ENCODE measurements at places on chromosomes 5 and 9. TPM values are rescaled to one million over a fixed set of nuclear protein-coding genes. Genes with fewer than 3 reads are reported as not detected.

GRCh38 chr5:94969174-94969573 is 315.7 kb downstream of the MCTP1 start:
- no peak overlapping the region for H3K4me3 ChIP-seq
- H3K4me1 ChIP-seq, result no peaks in the 10 kb centered on the region
- H3K36me3 ChIP-seq, result no peaks in the 10 kb centered on the region
- H3K27ac ChIP-seq, result no peak overlapping the region

DNA sequence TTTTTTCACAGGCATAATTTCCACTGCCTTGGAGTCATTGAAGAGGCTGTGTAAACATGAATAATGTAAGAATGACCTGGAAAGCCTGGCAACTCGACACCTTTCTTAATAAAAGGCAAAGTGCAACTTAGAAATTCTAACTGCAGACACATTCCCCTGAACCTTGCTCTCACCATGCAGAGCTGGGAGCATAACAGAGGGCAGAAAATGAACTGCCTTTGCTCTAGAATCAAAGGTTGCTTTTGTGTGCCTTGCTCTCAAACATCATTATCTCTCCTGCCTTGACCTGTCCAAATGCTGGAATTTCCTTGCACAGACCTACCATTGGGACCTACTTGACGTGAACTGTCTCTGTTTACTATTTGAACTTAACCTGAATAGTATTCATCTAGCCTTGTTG is 462.0 kb upstream of the ZNF462 start:
- H3K27ac ChIP-seq, result no peak overlapping the region
- no peaks in the 10 kb centered on the region for H3K4me1 ChIP-seq
- no peak for DNase-seq
- H3K27me3 ChIP-seq, result no peaks in the 10 kb centered on the region
- H3K36me3 ChIP-seq, result no peaks in the 10 kb centered on the region
- no peak overlapping the region for H3K4me3 ChIP-seq

GRCh38 chr5:18457255-18457654 is 823.0 kb downstream of the TAF11L14 start:
- H3K27me3 ChIP-seq, result no peaks in the 10 kb centered on the region
- no peak overlapping the region for H3K27ac ChIP-seq
- DNase-seq, result no peak
- H3K4me1 ChIP-seq, result no peaks in the 10 kb centered on the region

DNA sequence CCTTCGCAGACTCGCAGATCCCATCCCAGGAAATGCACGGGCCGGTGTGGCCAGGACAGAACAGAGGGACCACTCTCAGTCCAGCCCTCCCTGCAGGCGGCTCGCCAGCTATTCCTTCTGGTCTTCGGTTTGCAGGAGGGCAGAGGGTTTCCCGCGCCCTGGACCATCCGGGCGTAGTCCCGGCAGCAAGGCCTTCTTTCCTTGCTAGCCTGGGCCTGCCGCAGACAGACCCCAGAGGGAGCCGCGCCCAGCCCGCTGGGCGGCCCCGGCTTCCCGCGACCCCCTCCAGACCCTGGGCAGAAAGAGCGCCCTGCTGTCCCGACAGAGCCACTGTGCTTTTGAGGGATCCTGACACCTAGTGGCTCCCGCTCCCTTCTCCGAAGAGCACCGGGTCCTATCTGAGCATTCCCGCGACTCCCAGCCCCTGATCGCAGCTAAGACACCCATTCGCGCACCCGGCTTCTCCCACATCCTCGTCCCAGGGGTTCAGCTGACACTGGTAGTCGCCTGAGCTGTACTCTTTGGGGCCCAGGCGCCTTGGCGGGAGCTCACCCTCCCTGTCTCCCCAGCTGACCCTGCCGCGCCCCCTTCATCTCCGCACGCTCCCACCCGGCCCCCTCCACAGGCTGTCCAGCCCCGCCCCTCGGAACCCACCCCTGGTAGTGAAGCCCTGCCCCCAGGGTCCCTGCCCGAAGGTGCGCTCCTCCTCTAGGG is 1.1 kb downstream of the CFAP90 start:
- H3K27ac ChIP-seq, result no peak overlapping the region
- H3K36me3 ChIP-seq, result no peaks in the 10 kb centered on the region
- peak overlapping the region; percentile 12 for H3K4me3 ChIP-seq
- peaks cover 24% of the 10 kb centered on the region for H3K4me1 ChIP-seq
- no peak for DNase-seq
- peaks cover 28% of the 10 kb centered on the region for H3K27me3 ChIP-seq

GRCh38 chr9:75246949-75247348 is 158.6 kb downstream of the OSTF1 start:
- no peaks in the 10 kb centered on the region for H3K4me1 ChIP-seq
- DNase-seq, result no peak
- no peak overlapping the region for H3K4me3 ChIP-seq
- H3K27me3 ChIP-seq, result no peaks in the 10 kb centered on the region
- H3K27ac ChIP-seq, result no peak overlapping the region

DNA sequence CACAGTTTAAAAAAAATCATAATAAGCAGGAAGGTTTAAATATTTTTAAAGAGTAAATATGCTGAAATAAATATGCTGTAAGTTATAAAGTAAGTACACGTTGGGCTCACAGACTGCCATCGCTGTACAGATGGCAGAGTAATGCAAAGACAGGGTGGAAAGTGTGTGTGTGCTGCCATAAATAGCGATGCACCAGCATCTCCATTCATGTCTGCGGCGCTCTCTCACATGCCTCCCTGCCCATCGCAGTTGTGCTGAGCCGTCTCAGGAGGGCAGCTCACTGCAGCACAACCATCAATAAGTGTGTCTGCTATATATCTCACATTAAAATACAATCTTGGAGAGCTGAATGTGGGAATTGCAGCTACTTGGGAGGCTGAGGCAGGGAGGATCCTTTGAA is 14.3 kb downstream of the MOCS2 start:
- no peaks in the 10 kb centered on the region for H3K4me1 ChIP-seq
- H3K4me3 ChIP-seq, result no peak overlapping the region
- H3K27me3 ChIP-seq, result no peaks in the 10 kb centered on the region
- peaks cover 25% of the 10 kb centered on the region for H3K36me3 ChIP-seq
- H3K27ac ChIP-seq, result no peak overlapping the region

DNA sequence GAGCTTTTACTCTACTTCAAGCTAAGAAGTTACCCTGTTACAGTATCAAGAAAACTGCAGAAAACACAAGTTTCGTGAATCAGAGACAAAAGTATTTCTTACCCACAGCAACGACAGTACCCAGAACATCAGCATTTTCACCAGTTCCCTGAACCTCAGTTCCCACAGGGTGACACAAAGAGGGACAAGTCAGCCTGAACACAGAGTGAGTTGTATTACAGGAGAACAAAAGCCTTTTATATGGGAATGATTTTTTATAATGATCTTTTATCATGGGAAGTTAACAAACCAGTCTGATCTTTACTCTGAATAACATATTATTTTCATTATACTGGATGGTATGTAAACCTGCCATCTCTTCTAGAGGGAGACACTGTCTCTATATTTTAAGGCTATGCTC is 139.0 kb upstream of the ITGA1 start:
- no peaks in the 10 kb centered on the region for H3K36me3 ChIP-seq
- H3K4me3 ChIP-seq, result no peak overlapping the region
- H3K27me3 ChIP-seq, result no peaks in the 10 kb centered on the region
- DNase-seq, result no peak
- no peak overlapping the region for H3K27ac ChIP-seq
- H3K4me1 ChIP-seq, result no peaks in the 10 kb centered on the region

- no peak overlapping the region for H3K4me3 ChIP-seq
- H3K4me1 ChIP-seq, result no peaks in the 10 kb centered on the region
- H3K36me3 ChIP-seq, result no peaks in the 10 kb centered on the region
- no peak for DNase-seq
Measured at GRCh38 chr5:60630179-60630578, 69.8 kb downstream of the DEPDC1B start.

- H3K27ac ChIP-seq, result no peak overlapping the region
- H3K4me1 ChIP-seq, result no peaks in the 10 kb centered on the region
- H3K36me3 ChIP-seq, result no peaks in the 10 kb centered on the region
- H3K27me3 ChIP-seq, result no peaks in the 10 kb centered on the region
Measured at GRCh38 chr5:158921441-158922262, 178.1 kb downstream of the EBF1 start.

DNA sequence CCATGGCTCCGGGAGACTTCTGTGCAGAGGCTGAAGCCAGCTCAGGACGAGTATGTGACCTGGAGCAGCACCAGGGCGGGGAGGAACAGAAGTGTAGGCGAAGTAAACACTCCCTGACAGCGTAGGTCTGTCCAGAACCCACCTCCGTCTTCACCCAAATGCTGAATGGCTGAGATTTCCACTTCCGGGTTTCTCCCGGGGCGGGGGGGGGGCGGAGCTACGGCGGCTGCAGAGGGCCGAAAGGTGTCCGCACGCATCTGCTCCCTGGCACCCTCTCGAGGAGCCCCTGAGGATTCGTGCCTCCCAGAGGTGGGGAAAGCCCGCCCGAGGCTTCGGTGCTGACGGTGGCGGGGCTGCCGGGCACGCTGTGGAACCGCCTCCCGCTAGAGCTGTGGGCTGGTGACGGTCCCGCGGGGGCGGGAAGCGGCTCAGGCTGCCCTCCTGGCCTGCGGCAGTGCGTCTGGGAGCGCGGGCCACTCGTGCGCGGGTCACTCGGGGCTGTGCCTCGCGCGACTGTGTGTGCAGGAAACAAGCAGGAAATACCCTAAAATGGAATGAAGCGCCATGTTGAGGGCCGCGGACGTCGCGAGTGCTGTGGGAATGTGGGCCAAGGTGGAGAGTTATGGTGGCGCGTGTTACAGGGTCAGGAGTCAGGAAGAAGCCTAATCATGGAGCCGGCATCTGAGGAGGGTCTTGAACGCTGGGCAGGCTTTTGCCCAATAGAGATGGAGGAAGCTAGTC is 1425.4 kb downstream of the FOXD4L5 start:
- H3K36me3 ChIP-seq, result no peaks in the 10 kb centered on the region
- peak overlapping the region; percentile 58 for H3K27ac ChIP-seq
- H3K4me3 ChIP-seq, result peak overlapping the region; percentile 56
- DNase-seq, result peak; percentile 71
- H3K4me1 ChIP-seq, result no peaks in the 10 kb centered on the region

DNA sequence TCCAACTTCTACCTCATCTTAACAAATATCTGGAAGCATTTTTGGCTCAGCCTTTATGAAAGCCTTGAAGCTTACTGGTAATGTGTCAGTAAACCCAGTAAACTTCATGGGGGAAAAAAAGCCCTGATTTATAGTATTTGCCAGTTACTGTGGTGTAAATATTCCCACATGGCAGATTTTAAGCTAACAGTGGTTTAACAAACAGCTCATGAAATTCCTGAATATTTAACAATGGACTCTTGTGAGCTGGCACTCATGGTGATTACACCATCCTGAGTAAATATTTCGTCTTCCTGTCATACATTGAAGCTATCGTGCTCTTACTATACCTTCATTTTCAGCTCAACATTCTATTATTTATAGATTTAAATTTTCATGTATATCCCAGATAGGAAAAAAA is 57.0 kb upstream of the ACOT12 start:
- no peak for DNase-seq
- H3K4me1 ChIP-seq, result no peaks in the 10 kb centered on the region
- no peak overlapping the region for H3K27ac ChIP-seq

DNA sequence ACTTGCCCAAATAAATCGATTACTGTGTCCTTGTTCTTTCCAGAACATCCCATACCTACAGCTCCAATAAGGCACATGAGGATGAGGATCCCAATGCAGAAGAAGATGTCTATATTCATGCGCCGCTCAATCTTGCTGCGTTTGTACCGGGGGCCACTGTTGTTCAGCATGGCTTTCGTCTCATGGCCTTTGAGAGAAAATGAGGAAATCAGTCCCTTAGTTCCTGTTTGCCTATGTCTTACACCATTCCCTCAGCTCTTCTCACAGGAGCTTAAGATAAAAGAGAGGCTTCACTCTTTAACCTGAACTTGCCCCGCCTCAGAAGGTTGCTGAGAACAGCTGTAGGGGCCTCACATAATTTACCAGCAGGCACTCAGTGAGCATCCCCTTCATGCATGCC is 211.6 kb downstream of the ATP10B start:
- no peak overlapping the region for H3K27ac ChIP-seq
- DNase-seq, result no peak
- H3K4me3 ChIP-seq, result no peak overlapping the region
- no peaks in the 10 kb centered on the region for H3K27me3 ChIP-seq
- no peaks in the 10 kb centered on the region for H3K36me3 ChIP-seq

GRAMD2B gene
- total RNA-seq, result 11.8 TPM

CMYA5 gene
- total RNA-seq, result 0.27 TPM

HTR1A gene
- not detected for total RNA-seq

TNFSF15 gene
- total RNA-seq, result 0.73 TPM

IFNA2 gene
- total RNA-seq, result 0.88 TPM

FAM13B gene
- total RNA-seq, result 57.6 TPM

PLAC8L1 gene
- total RNA-seq, result 1.0 TPM

Measured in spleen (tissue), 13 donors.